GM12865 (cell line): ENCODE measurements at places on chromosomes 2 and 18.

- DNase-seq, result no peak
Measured at GRCh38 chr18:64710105-64710861, 561.4 kb upstream of the LINC00305 start.

DNA sequence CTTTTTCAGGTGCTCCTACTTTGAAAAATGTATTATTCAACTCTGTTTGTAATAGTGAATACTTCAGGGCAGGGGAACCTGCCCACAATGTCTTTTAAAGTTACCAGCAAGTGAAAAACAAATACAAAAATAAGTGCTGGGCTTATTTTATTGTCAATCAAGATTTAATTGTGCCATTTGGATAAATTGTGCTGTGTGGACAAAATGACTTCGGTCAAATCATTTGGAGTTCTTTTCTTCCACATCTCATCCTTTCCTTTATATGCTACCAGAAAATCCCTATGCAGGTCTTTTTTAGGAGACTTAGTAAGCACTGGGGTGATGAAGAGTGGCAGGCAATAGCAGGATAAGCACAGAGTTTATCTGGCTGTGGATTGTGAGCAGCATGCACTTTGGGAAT, 63.9 kb downstream of the NYAP2 start:
- DNase-seq, result no peak

DNA sequence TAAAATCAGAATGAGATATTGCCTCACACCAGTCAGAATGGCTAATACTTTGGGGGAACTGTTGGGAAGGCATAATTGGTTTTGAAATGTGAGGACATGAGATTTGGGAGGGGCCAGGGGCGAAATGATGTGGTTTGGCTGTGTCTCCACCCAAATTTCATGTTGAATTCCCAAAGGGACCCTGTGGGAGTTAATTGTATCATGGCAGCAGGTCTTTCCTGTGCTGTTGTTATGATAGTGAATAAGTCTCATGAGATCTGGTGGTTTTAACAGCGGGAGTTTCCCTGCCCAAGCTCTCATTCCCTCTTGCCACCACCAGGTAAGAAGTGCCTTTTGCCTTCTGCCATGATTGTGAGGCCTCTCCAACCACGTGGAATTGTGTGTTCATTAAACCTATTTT, 59.6 kb downstream of the CSRNP3 start:
- DNase-seq, result peak; percentile 10

DNA sequence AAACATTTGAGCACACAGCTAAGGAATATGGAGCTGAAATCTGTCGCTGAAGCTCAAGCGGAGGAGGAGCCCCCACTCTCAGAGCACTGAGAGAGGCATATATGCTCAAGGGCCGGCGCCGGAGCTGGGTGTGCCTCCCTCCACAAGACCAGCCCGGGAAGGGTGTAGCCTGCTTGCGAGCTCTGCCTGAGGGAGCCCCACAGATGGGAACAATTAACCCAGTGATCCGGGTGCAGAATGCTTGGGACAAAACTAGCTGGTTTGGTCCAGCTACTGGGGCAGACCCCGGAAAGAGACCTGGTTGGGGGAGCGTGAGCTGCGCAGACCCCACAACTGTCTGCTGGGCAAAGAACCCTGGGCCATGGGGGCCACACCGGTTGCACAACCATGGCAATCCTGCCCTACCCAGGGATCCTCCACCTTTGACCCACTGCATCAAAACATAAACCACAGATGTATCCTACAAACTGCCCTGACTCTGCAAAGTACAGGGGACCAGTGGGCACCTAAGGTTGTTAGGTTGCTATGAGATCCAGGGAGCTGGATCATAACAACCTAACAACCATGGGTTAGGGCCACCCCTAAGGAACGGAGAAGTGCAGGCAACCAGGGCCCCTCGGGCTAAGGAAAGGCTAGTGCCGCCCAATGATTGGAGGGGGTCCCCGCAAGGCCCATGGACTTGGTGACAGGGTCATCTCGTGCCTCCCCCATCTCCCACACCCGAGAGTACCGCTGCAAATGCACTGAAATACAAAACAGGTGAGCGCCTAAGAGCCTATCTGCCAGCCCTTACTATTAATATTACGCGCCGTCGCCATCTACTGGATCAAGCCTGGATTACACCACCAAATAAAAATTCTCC, 53.4 kb upstream of the SCN1A start:
- DNase-seq, result peak; percentile 54

- peak; percentile 42 for DNase-seq
Measured at GRCh38 chr2:118089139-118089800, 999 bp downstream of the INSIG2 start.
